ENCODE measurements at places on chromosomes 12 and 14.
A peak's percentile ranks its signal among the peaks of the same experiment; 100 is the strongest.

DNA sequence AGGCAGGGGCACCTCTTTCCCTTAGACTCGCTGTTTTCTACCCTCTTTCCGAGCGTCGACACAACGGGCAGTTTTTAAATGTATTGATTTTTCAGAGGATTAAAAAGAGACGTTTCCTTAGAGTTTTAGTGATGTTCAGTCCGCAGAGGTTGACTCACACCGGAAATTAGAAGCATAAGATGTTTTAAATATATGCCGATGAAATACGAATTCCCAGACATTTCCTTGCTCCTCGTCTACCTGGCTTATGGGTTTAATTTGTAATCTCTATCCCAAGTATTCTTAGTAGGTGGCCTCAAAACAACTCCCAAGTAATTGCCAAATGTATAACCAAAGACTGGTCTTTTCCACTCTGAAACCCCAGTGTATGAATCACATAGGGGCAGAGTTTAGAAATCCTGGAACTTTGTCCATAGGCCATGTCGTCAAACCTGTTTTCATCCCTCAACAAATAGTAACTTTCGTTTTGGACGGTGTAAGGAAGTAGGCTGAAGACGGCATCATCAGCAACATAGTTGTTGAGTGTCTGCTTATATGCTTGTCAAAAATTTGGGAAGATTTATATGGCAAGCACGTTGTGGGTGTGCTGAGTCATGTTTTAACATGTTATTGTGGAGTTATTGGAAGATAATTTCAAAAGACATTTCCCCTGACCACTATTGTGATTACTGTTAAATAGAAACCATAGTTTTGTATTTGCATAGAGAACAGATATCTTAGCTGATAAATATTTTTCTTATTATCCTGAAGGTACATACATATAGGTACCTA is 824 bp downstream of the TBK1 start:
- peak; percentile 52 for DNase-seq

- no peak for DNase-seq
These were observed 48.6 kb upstream of the RHOJ start for GRCh38 chr14:63155511-63156185.

GRCh38 chr12:93785249-93786010 is 108.3 kb downstream of the CRADD start:
- peak; percentile 63 for DNase-seq

GRCh38 chr14:71021347-71022011 is 114.2 kb downstream of the PCNX1 start:
- no peak for DNase-seq

- DNase-seq = no peak
These were observed 68.5 kb downstream of the RNF34 start for GRCh38 chr12:121468499-121468801.

DNA sequence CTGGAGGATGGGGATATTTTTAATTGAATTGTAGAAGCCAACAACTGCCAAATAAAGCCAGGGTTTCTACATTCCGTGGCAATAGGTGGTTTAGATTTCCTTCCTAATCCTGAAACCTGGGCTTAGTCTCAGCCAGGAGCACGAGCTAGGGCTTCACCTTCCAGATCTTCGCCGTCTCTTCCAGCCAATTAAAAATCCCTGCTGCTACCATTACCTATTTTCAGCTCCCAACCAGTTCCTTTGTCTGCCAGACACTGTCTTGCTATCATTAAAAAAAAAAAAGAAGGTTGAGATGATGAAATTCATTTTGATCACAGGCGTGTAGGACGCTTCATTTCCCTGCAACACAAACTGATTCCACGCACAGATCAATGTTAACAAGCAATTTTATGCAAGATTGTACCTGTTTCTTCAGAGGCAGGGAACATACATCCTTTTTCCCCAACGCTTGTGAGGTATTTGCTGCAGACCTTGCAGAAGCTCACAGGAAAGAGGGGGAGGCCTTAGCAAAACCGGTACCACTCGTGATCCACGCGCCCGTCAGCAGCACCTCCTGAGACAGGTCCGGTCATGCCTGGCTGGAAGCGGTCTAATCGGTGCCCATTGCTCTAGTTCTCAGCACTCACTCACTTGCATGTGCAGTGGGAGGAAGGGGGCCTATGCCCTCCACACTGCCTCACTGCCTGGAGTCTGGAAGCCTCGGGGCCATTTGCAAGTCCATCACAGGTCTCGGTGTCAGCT is 65.1 kb downstream of the SLC6A12 start:
- DNase-seq = no peak

DNA sequence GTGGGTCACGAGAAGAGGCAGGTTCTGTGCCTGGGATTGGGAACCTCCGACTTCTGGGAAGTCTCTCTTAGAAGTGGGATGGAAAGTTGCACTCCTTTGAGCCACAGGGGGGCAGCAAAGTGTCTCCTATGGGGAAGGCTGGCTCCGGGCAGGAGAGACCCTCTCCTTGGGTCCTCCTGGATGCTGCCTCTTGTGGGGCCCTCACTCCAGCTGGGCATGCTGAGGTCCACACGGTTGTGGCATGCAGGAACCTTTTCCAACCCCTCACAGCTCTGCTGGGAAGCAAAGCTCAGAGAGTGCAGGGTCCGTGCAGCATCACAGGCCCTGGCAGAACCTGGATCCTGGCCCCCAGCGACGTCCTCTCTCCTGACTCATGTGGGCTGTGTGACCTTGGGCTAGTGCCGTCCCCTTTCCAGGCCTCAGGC is 17.4 kb downstream of the SDSL start:
- DNase-seq = peak; percentile 40

- no peak for DNase-seq
These were observed 67.4 kb downstream of the MED13L start for GRCh38 chr12:116210131-116210530.

GRCh38 chr12:111438481-111438880 is 32.8 kb downstream of the SH2B3 start:
- DNase-seq = no peak

DNA sequence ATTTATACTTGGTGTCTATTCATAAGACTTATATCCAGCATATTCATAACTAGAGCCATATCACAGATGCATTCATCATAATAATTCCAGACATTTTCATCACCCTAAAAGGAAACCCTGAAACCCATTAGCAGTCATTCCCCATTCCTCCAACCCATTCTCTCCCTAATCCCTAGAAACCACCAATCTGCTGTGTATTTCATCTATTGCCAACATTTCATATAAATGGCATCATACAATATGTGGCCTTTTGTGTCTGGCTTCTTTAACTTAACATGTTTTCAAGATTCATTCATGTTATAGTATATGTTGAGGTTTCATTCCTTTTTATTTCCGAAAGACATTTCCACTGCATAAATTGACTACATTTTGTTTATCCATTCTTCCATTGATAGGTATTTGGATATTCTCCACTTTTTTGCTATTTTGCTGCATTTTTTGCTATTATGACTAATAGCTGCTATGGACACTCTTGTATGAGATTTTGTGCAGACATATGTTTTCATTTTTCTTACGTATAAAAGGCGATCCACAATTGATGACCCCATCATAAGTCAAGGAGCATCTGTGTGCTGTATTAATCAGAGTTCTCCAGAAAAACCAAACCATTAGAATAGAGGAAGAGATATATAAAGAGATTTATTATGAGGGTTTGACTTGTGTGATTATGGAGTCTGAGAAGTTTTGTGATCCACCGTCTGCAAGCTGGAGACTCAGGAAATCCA is 5.1 kb upstream of the OAS2 start:
- no peak for DNase-seq

GRCh38 chr14:61033855-61034254 is 52.8 kb downstream of the SLC38A6 start:
- DNase-seq = no peak

- DNase-seq = no peak
These were observed 211.4 kb downstream of the PHETA1 start for GRCh38 chr12:111157486-111157885.

DNA sequence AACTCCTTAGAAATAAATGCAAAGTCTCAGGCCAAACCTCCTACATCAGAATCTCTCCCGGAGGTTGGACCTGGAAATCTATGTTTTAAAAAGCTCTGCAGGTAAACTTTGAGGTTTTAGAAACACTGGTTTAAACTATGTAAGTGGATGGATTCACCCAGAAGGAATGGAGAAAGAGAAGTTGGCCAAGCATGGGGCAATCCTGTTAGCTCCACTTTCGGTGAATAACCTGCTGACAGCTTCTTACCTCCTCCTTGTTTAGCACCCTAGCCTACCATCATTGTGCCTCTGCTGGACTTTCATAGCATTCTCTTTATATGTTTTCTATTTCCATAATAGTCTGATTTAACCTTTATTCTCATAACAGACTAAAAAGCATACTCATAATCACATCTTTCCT is 3.0 kb upstream of the ARHGDIB start:
- DNase-seq = no peak

GRCh38 chr12:43805149-43805859 is 813 bp downstream of the TWF1 start:
- DNase-seq = peak; percentile 6

DNA sequence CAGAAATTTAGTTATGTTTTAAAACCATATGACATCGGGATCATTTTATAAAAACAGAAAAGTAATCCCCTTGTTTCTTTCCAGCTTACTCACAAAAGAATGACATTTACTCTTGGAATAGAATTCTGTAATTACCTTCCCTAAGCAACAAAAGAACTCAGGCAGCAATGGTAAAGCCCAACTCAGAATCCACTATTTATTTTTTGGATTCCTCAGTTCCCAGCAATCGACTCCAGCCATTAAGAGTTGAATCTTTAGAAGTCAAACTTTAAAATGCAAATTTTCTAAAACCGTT is 65.9 kb downstream of the FOXN3 start:
- DNase-seq = no peak

- DNase-seq = no peak
These were observed 110.2 kb downstream of the KTN1 start for GRCh38 chr14:55689981-55690871.

DNA sequence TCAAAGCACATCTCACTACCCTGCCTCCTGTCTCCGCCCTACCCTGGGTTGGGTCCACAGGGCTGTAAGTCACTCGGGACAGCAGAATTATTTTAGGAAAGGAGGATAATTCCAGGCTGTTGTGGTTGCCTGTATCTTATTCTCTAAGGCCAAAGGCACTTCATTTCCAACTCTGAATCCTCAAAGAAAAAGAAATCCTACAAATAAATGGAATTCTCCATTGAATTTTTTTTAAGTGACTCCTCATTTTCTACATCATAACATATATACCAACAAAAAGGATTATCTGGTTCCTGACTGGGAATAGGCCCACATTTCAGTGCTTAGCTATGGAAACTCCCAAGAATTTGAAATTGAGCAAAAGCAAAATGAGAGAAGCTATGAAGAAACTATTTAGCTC is 186.4 kb downstream of the ITPR2 start:
- no peak for DNase-seq

DNA sequence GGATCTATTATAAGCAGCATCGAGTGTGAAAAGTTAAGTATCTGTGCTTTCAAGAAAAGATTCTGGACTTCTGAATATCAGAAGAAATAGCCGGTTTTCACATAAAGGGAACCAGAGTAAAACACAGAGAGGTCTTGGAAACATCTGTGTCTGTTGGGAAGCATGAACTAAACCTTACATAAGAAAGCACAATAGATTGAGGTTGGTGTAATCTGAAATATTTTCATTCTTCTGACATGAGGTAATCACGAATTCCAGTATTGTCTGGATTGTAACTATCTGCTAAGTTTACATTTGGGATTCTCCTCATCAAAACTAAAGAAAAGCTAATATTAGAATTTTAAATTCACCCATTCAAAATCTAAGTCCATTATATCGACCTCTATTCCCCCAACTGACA is 161.3 kb downstream of the CPNE8 start:
- no peak for DNase-seq

GRCh38 chr12:124218243-124218560 is 76.7 kb upstream of the RFLNA start:
- no peak for DNase-seq

DNA sequence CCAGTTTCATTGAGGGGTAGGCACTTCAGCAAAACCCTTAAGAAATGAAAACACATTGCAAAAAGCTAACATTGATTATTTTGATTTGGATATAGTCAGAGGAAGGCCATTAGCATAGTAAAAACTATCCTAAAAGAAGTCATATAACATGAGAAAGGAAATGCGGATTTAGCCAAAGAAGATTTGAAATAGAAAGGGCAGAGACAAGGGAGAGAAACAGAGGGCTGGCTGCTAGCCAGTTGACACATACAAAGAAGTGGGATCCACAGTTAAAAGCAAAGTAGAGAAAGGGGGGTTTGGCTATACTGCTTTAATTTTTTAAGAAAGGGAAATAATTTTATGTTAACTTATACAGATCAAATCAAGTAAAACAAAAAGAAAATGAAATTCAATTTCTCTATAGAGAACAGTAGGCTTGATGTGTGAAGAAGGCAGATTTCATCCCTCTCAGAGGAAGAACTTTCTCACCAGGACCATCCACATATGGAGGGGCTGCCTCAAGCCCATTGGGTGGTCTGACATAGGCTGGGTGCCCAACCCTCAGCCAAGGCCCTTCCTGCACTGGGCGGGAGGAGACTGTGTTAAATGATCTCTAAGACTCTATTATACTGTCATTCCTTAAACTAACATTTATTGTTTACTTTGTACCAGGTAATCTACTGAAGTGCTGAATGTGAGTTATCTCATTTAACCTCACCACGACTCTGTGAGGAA is 420.3 kb downstream of the CCDC91 start:
- no peak for DNase-seq

- peak; percentile 14 for DNase-seq
These were observed 4.0 kb upstream of the HOTAIR start for GRCh38 chr12:53978477-53979356.

DNA sequence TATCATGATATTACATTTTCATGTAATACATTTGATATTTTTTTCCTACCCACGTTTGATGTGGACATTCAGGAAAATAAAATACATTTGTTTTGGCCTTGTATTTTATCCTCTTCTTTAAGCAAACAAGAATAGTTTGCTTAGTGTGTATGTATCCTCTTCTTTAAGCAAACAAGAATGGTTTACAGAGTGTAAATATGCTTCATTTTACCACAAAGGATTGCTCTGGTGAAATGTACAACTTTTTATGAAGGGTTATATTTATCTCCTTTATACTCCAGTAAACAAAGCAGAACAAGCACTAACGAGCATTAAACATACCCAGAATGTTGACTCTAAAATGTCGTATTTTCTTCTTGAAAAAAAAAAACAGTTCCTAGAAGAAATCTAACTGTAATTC is 244.7 kb downstream of the KCNH5 start:
- DNase-seq = no peak

GRCh38 chr12:13100882-13101769 is 2.3 kb downstream of the GSG1 start:
- peak; percentile 47 for DNase-seq

GRCh38 chr12:4215229-4216186 is 58.1 kb upstream of the CCND2 start:
- no peak for DNase-seq

- peak; percentile 66 for DNase-seq
These were observed 45.6 kb downstream of the STAB2 start for GRCh38 chr12:103632554-103633216.

DNA sequence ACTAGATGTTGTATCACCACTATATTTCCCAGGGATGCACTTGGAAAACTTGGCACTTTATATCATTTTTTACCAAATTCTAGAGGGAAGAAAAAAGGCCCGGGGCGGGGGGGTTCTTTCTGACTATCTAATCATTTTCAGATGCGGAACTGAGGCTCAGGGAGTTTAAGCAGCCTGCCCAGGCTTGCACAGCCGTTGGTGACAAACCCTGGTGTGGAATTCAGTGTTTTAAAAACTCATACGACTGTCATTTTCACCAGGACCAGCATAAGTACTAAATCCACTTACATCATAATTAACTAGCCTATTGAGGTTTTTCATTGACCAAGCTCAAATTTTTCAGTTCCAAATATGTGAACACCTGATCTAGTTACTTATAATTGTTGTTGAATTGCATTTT is 181.0 kb downstream of the IPO8 start:
- DNase-seq = no peak

Data from HepG2 (cell line).